Bronchial epithelial cell (primary cell): ENCODE measurements at places on chromosomes 1 and 21.
A peak's percentile ranks its signal among the peaks of the same experiment; 100 is the strongest.

- DNase-seq = no peak
Observed at GRCh38 chr1:39210649-39211048, 6.2 kb downstream of the MACF1 start.

GRCh38 chr21:14522736-14523135 lies 23.4 kb downstream of the SAMSN1 start:
- no peak for DNase-seq

GRCh38 chr1:160359559-160360226 lies 7.2 kb upstream of the NHLH1 start:
- no peak for DNase-seq

- DNase-seq = peak; percentile 18
Observed at GRCh38 chr21:14382486-14382834, 486 bp downstream of the HSPA13 start.

DNA sequence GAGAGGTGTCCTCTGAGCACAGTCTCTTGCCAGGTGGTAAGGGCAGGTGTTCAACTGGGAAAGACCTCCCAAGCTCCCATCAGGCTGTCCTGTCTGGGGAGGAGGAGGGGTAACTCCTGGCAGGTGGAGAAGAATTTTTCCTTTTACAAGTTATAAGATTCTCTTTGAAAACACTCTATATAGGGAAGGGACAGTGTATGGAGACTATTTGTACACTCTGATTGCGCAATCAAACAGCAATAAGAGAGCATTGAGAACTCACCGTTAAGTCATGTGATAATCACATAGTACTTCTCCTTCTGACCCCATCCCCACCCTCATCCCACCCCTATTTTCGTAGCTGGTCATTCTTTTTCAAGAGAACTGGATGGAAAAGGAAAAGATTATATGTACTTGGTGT lies 179.3 kb upstream of the ZNF644 start:
- no peak for DNase-seq

- no peak for DNase-seq
Observed at GRCh38 chr1:209585672-209586071, 2.2 kb downstream of the CAMK1G start.

DNA sequence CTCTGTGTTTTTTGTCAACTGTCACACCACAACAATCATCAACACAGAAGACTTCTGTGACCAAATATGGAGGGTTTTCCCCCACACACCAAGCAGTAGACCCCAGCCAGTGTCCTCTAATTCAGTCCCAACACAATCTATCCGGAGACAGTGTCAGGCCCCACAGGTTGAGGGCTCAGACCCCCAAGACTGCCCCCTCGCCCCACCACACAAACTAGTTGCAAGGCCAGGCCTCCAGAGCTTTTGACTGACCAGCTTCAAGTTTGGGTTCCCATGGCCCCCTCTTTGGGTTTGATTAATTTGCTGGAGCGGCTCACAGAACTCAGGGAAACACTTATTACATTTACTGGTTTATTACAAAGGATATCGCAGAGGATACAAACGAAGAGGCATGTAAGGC lies 37.2 kb downstream of the NEK2 start:
- no peak for DNase-seq

GRCh38 chr1:70934194-70934961 lies 113.2 kb downstream of the PTGER3 start:
- no peak for DNase-seq

GRCh38 chr21:17900281-17900989 lies 81.3 kb upstream of the C21orf91 start:
- DNase-seq = no peak

DNA sequence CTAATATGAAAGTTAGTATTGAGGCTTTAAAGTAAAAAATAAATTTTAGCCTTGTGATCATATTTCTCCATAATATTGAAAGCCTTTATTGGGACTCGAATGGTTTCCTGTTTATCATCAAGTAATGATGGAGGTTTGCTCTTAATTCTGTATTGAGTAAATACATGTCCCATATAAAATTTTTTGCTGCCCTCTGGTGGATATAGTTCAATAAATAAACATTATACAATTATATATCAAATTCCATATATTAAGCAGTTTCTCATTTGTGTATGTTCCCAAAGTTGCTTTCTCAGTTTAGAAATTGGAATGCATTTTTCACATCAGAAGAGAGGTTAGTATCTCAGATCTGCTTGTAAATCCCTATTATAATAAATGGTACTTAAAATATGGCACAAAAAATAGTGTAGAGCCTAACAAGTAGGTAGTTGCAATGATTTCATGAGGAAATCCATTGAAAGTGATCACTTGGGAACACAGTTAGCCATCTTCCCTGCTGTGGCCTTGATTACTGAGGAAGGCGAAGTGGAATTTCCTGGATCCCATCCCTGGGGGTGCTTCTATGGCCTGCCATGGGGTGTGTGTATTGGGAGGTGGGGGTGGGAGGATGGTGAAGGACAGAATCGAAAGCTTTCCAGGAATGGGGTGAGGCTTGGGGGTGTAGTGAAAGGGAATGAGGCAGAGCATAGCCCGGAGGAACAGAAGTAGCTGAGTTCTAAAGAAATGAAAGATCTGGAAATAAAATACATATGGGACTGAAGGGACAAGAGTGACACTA lies 84.1 kb upstream of the C21orf91 start:
- peak; percentile 61 for DNase-seq

DNA sequence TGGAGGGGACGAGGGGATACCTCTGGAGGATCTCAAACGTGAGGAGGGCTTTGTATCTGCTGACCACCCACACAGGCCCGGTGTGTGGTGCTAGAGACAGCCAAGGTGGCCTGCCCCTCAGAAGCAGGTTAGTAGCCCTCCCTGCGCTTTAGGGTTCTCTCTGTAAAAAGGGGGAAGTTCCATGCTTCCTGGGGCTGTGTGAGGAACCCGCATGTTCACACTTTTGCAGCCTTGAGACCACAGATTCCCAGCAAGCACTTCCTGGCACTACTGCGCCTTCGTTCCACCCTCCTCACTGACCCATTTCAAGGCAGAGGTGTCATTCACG lies 7.9 kb upstream of the GUCA2B start:
- DNase-seq = no peak

DNA sequence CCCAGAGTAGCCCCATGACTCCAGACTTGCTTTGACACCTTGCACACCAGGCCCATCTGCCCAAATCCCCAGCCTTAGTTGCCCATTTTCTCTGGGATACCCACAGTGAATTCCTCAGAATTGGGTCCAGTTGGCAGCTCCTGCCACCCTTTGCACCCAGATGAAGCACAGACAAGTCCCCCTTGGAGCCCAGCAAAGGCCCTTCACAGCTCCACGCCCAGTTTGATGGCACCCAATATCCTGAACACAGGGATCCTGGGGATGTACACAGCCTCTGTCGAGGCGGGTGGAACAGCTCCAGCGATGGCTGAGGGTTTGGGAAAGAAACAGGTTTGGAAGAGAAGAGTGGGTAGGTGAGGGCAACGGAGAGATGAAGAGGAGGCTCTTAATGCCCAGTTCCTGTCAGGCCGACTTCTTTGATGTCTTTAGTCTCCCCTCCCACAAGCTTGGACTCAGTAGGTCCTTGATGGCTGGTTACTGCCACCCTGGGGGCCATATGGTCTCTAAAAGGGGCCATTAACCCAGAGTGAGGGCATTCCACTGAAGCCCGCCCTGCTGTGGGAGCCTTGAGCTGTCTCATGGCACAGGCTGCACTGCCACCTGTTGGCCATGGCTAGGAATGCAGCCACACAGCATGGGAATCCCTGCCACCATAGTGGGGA lies 21.7 kb downstream of the TMEM53 start:
- peak; percentile 55 for DNase-seq

DNA sequence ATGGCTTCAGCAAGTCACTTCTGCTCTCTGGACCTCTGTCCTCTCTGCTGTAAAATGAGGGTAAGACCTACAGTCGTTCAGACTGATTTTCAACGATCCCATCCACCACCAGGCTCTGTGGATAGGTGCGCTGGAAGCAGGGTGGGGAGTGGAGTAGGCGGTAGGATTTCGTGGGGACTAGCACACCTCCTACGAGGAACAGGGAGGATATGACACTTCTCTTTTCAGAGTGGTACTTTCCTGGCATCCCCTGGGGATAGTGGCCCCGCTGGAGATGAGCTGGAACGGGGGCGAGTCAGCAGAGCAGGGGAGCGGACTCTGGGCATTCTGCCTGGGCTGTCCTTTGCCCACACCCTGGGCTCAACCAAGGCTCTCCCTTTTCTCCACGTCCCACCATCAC lies 17.7 kb downstream of the ETNK2 start:
- DNase-seq = no peak

DNA sequence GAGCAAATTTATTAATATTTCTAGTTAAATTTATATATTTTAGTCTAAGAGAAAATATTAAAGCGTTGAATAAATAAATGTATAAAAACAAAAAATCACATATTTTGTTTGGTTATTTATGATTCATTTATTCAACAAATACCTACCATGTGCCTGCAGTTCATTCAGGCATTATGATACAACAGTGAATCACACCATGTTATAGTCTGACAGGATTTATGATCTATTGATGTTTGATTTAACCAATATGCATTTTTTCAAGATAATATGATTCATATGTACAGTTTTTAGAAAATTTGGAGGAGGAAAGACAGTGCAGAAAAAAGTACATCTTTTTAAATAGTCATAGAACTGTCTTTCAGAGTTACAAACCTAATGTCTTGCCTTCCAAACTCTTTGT lies 7.4 kb upstream of the TRIM58 start:
- DNase-seq = peak; percentile 0
